CD4-positive, alpha-beta T cell treated with Interleukin-6 for 4 hours (primary cell): ENCODE measurements at places on chromosomes 7 and 10.

GRCh38 chr10:70761031-70761601 lies 24.1 kb downstream of the TBATA start:
- no peak for DNase-seq

GRCh38 chr10:21174715-21175495 lies 277.8 kb upstream of the NEBL start:
- DNase-seq: no peak

GRCh38 chr7:26624431-26624830 lies 240.0 kb downstream of the SKAP2 start:
- no peak for DNase-seq

DNA sequence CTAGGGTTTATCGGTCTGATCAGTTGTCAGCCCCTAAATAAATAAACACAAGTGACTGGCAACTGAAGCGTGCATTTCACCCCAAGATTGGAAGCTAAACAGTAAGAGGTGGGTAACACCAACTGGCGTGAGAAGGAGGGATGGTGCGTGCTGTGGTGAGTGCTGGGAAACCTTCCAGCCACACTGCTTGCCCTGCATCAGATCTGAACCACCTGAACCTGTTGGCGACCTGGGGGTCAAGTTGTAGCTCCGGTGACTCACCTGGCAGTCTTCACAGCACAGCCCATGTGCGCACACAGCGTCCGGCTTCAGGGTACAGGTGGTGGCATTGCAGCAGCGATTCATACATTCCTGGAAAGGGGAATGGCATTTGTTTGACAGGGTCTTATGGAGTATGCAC lies 170.1 kb downstream of the FANK1 start:
- no peak for DNase-seq

GRCh38 chr10:77526868-77527617 lies 110.6 kb downstream of the KCNMA1 start:
- DNase-seq: no peak

- peak; percentile 66 for DNase-seq
Measured at GRCh38 chr10:6203331-6204062, 765 bp downstream of the PFKFB3 start.

GRCh38 chr7:155017834-155018233 lies 14.9 kb upstream of the PAXIP1 start:
- DNase-seq: no peak

- no peak for DNase-seq
Measured at GRCh38 chr7:18505870-18506460, 10.4 kb downstream of the HDAC9 start.

- no peak for DNase-seq
Measured at GRCh38 chr10:114271075-114271778, 32.2 kb downstream of the VWA2 start.

DNA sequence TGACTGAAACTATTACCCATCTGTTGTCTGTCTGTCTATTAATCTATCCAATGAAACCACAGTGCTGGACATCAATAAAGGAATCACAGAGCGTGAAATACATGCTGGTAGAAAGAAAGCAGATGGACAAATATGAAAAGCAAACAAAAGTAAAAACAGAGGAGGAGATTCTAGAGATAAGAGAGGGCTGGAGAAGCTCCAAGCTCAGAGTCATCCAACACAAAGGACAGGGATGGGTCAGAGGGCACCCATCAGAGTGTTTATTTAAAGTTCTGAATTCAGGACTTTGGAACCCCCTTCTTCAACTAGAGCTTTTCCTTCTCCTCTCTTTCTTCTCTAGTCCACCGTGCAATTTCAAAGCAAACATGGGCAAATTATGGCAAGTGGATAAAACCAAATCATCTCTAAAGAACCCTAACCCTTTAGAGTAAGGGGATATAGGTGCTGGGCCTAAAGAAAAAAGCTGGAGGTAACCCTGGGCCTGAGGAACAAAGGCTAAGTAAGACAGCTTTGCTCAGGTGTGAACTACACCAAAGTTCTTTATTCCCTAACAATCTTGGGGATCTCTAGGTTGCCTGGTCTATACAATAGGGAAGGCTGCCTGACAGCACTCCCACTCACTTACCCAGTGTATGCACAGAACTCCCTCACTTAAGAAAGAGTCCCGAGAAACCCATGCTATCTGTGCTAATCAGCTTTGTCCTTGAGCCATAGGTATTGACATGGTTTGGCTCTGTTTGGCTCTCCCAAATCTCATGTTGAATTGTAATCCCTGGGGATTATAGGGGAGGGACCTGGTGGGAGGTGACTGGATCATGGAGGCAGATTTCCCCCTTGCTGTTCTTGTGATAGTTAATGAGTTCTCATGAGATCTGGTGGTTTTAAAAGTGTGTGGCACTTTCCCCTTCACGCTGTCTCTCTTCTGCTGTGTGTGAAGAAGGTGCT lies 97.0 kb downstream of the BAMBI start:
- no peak for DNase-seq

- peak; percentile 22 for DNase-seq
Measured at GRCh38 chr7:92246360-92247101, 757 bp downstream of the ANKIB1 start.

DNA sequence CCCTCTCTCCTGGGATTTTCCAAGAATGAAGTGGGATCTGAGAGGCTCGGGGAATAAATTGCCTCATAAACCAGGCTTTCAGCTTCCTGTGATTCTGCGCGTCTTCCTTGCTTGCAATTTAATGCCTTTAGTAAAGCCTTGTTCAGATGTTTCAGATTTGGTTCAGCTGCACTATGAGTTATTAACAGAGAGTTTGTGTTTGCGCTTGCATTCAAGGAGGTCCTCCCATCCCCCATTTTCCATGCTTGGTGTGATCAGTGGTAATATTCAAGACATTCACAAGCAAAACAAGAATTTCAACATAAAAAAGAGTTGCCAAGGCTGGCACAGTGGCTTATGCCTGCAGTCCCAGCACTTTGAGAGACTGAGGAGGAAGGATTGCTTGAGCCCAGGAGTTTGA lies 1068.9 kb downstream of the TYW1 start:
- no peak for DNase-seq

DNA sequence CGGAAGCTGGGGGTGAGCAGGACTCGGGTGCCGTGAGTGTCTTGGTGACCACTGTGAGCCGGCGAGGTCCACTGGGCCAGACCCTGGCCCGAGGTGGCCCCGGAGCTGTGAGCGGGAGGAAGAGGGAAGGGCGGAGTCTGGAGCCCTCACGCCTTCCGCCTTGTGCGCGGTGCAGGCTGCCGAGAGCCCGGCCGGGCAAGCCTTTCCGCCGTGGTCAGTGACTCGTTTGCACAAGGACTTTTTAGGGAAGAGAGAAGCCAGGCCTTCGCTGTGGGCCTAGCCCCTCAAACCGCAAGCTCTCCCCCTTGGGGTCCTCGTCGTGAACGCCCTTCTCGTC lies 40.9 kb upstream of the ZNF32 start:
- peak; percentile 51 for DNase-seq

DNA sequence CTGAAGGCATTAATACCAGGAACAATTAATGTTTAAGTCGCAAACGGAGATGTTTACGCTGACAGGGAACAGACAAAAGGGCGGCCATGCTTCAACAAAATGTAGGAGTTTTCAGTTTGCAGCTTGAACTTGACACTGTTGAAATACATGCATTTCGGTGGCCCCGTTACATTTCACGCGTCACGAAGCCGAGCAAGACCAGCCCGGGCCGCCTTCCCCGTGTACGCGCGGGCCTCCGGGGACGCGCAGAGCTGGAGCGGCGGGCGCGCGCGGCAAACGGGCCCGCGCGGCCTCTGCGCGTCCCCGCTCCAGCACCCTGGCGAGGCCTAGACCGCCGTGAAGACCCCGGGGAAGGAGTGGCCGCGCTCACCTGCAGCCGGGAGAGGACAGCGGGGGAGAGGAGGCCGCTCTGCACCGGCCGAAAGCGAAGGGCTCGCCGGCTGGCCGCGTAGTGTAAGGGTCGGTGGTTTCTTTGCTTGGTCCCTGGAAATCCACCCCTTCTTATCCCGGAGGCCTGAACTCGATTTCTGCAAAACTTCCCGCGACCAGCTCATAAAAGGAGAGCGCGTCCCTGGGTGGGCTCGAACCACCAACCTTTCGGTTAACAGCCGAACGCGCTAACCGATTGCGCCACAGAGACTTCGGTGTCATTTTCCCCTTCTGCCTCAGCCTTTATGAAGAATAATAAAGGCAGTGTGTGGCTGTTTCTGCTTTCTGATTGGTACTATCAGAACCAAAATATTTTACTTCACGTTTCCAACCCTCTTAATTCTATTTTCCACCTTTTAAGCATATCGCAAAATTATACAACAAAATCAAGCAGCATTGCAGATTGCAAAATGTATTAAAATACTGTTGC lies 11.4 kb upstream of the EBLN1 start:
- DNase-seq: peak; percentile 82

GRCh38 chr7:124457841-124458240 lies 307.8 kb downstream of the GPR37 start:
- no peak for DNase-seq

DNA sequence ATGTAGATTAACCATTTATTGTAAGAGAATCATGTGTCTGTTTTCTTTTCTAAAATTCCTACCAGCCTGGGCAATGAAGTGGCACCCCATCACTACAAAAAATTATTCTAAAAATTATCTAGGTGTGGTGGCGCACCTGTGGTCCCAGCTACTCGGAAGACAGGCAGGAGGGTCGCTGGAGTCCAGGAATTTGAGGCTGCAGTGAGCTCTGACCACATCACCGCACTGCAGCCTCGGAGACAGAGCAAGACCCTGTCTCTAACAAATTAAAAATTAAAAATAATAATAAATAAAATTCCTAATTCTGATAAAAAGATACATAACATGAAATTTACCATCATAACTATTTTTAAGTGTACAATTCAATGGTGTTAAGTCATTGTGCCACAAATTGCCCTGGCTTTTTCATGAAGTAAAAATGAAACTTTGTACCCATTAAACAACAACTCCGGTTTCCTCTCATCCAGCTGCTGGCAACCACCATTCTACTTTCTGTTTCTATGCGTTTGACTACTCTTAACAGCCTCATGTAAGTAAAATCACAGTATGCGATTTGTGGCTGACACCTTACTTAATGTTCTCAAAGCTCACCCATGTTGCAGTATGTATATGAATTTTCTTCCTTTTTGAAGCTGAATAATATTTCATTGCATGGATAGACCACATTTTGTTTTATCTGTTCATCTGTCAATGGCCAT lies 20.6 kb upstream of the USP6NL start:
- peak; percentile 29 for DNase-seq

DNA sequence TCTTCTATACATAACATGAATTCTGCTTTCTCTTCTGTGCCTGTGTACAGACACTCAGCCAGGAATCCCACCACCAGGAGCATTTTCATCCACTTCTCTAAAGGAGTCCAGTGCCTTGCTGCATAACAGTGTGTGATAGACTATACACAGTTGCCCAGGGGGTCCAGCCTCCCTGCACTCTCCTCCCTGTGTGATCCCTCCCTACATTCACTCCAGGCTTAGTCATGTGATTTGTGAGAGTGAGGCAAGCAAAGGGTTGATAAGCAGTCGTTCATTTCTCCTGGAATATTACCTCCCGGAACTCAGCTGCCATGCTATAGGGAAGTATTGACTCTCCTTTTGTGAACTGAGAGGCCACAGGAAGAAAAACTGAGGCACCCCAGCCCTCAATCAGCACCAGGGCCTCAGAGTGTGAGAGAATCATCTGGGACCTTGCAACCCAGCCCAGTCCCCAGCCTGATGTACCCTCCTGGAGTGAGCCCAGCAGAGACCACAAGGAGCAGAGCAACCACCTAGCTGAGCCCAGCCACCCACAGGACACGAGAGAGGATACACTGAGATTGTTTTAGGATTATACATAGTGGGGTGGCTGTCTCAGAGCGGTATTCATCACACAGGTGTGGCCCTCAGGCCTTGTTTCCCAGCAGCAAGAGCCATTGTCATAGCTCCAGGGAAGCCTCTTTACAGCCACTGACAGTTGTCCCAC lies 45.0 kb upstream of the EEPD1 start:
- DNase-seq: no peak

DNA sequence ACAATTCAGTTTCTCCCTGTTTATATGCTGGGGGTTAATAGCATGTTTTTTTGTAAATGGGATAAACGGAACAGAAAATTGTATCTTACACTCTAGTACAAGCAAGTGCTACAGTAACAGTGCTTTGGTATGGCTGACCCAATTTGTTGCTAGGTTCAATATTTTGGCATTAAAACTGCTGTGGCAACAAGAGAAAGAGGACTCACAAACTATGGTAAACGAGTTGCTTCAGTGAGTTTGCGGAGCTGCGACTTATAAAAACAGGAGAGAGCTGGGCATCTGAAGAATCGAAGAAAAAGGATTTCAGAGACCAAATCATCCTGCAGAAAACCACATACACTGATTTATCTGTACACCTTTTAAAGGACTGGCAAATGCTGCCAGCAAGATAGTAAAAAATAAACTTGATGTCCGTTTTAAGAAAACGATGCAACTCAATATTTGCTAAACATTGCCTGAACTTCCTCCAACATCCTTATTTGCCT lies 2.2 kb downstream of the GLUD1 start:
- DNase-seq: no peak

GRCh38 chr7:155257482-155258225 lies 40.0 kb upstream of the INSIG1 start:
- no peak for DNase-seq

- DNase-seq: no peak
Measured at GRCh38 chr7:149198161-149198816, 2.9 kb downstream of the ZNF282 start.

- no peak for DNase-seq
Measured at GRCh38 chr7:127383123-127383835, 9.2 kb downstream of the ZNF800 start.

DNA sequence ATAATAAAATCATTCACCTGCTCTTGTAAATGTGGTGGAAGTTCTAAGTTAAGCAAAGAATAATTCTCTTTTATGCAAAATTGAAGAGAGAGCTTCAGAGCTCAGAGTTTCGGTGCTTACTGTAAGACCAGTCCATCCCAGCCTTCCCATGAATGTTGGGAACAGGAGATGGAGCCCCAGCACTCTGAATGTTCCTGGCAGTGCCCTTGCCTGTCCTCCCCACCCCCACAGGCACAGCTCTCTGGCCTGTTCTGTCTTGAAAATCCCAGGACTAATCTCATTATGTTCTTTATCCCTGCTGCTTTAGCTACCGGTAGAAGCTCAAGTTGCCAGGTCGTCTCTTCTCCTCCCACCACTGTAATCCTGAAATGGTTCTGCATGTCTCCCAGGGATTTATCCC lies 29.1 kb upstream of the LHFPL3 start:
- DNase-seq: no peak

DNA sequence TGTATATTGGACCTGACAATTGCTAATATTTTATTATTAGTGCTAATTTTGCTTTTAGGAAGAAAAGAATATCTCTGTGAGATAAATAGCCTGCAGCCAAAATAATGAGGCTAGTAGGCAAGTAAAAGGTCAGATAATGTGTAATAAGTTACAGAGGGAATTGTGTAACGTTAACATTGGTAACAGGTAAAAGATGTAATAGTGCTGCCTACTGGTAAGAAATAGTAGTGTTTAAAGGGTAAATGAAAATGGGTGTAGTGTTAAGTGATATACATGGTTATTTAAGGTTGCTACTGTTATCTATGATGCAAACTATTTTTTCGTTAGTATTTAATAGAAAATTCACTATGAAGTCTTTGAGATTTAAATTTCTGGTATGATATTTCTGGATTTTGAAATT lies 9.2 kb upstream of the FOXP2 start:
- DNase-seq: no peak
